Renal cortical epithelial cell (primary cell): ENCODE measurements at places on chromosomes 2 and 18.

DNA sequence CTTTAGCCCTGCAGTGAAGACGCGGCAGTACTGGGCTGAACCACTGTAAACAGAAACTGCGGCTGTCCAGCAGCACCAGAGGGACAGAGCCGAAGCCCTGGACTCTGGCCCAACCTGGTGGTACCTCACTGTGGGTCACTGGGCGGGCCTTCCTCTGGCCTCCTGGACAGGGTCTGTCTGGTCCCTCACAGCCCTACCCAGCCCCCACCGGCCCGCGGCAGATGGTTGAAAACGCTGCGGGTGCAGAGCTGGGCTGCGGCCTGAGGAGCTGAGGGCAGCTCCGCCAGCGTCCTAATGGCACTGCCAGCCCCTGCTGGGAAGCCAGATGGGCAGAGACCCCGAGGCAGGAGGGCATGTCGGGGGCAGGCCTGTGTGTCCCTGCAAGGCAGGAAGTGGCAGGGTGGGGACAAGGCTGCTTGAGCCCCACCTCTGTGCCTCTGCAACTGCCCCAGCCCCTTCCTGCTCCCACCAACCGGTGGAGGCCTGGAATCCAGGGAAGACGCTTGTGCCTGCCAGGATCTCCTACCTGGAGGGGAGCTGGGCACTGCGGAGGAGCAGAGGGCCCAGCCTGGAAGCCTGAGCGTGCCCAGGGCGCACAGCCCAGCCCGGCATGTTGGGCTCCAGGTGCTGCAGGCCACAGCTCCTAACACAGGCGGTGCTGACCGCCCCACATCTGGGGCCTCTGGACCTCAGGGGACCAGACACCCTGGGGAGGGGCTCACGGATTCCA is 36.3 kb downstream of the HS6ST1 start:
- no peak for DNase-seq

DNA sequence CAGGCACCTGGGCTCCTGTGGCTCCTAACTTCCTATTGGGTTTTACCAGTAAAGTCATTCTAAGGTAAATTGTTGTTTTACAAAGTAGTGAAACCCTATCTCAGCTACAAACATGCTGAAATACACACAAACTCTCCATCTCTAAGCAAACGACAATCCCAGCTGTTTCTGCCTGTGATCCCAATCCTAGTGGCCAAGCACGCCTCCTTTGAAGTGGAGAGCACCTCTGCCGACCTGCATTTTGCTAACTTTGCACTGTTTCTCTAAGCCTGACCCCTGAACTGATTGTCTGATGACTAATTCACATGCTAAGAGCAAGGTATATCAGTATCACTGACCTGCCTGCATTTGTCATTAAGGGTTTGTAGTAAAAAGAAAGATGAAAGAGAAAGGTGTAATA is 124.3 kb downstream of the PAX3 start:
- no peak for DNase-seq

- peak; percentile 47 for DNase-seq
Observed at GRCh38 chr18:22412176-22412911, 5.4 kb downstream of the CTAGE1 start.

GRCh38 chr2:62142054-62142453 is 53.9 kb upstream of the B3GNT2 start:
- DNase-seq: no peak

DNA sequence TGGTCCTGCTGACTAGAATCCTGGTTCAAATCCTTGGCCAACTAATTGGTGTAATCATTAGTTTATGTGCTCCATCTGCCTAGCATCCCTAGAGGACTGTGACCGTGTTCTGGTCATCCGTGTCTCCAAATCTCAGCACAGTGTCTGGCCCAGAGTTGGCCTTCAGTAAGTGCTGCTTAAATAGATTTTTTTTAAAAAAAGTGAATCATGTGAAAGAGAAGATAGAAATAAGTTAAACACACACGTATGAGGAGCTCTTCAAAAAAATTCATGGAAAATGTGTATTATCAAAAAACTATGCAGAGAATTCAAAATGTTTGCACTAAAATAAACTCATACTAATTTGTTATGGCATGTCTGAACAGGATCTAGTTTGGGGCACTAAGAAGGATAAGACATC is 129.3 kb upstream of the TLK1 start:
- no peak for DNase-seq

DNA sequence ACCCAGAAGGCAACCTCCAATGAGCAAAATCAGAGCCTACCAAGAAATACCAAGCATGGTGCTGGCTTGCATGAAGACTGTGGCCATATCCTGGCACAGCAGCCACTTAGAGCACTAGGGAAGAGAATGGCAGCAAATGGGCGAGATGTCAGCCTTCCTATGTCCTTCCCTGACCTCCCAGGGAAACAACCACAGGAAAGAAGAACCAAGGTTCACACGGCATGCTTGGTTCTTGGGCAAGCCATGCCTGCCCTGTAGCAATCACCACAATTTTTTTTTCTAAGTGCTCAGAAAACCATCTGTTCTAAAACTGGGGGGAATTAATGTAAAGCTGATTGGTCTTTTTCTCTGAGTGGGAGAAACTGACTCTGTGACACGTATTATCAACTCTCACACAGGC is 27.8 kb downstream of the GALNT14 start:
- peak; percentile 22 for DNase-seq

DNA sequence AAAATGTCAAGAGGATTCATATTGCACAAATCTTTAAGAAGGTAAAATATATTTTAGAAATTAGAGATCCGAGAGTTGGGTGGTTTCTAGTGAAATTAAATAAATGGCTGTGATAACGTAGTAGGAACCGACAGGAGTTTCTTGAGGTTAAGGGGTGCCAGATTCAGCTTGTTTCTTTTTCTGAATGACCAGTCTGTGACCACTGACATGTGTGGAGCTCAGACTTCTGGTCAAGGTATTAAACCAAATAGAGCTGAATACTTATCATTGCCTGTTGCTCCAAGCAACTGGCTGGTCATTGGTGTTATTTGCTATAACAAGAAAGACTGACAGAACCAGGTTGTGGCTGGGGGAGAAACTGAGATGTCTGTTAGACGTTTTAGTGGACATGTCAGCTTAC is 408.2 kb upstream of the HS6ST1 start:
- no peak for DNase-seq

- DNase-seq: peak; percentile 13
Observed at GRCh38 chr2:112724591-112725525, 4.0 kb downstream of the NT5DC4 start.

GRCh38 chr2:238791354-238791753 is 56.5 kb upstream of the TWIST2 start:
- DNase-seq: no peak

GRCh38 chr2:137444970-137445369 is 519.3 kb upstream of the HNMT start:
- DNase-seq: no peak

DNA sequence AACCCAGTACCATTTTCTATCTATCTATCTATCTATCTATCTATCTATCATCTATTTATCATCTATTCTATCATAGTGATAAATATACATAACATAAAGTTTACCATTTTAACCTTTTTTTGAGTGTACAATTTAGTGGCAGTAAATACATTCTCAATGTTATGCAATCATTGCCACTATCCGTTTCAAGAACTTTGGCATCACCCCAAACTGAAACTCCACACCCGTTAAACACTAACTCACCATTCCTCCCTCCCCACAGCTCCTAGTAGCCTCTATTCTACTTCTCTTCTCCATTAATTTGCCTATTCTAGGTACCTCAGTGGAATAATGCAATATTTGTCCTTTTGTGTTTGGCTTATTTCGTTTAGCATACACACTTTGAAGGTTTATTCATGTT is 82.5 kb upstream of the KCNE4 start:
- DNase-seq: peak; percentile 75
